ENCODE measurements at places on chromosomes 2 and 18. TPM values are rescaled to one million over a fixed set of nuclear protein-coding genes. Genes with fewer than 3 reads are reported as not detected.

DNA sequence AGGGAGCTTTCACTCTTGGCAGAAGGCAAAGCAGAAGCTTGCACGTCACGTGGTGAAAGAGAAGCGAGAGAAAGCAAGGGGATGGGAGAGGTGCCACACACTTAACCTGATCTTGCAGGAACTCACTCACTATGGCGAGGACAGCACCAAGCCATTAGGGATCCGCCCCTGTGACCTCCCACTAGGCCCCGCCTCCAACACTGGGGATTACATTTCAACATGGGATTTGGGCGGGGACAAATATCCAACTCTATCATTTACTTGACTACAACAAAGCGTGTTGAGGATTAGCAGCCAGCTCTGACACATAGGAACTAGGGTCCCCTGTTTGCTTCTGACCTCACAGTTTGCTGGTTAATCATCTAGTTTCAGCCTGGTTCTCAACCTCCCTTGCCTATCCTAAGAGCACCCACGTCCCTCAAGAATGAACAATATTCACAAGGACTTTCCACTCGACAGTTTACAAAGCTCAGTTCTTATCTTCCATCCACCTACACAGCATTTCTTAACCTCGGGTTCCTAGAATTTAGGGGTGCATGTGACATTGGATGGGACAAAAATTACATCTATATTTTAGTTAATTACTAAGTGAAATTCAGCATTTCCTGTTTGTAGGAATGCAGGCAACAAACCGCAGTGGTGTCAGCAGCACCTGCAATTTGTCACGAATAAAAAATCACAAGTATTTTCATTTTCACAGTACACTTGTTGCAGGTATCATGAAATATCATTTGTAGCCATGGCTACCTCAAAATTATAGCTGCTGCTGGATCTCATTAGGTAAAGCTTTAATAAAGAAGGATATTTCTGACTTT lies 36.0 kb downstream of the LBH start:
- no peak for DNase-seq

- DNase-seq: no peak
These were observed 123.3 kb downstream of the HDAC4 start for GRCh38 chr2:239277401-239278085.

- no peak for DNase-seq
These were observed 270.8 kb downstream of the ZNF407 start for GRCh38 chr18:74868461-74868860.

- DNase-seq: no peak
These were observed 17.6 kb upstream of the KIDINS220 start for GRCh38 chr2:8855010-8855409.

DNA sequence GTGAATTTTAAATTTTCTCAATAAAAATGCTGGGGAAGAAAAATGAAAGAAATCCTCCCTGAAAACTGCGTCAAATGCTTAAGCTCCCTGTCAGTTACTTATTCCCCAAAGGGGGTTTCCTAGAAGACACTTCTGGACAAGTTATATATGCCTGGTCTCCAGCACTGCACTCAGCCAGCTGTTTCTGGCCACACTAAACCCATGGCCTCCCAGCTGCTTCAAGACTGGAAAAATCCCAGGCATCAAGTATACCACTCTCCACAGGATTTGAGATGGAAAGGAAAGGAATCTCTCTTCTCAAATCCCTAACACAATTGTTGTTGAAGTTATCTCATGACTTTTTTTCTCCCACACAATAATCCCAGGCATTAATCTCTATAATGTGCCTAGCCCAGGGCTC lies 245.7 kb downstream of the NBAS start:
- DNase-seq: no peak

- DNase-seq: peak; percentile 85
These were observed 11.4 kb upstream of the ALPI start for GRCh38 chr2:232444409-232445148.

GRCh38 chr2:6973895-6974545 lies 56.8 kb downstream of the RNF144A start:
- peak; percentile 13 for DNase-seq

DNA sequence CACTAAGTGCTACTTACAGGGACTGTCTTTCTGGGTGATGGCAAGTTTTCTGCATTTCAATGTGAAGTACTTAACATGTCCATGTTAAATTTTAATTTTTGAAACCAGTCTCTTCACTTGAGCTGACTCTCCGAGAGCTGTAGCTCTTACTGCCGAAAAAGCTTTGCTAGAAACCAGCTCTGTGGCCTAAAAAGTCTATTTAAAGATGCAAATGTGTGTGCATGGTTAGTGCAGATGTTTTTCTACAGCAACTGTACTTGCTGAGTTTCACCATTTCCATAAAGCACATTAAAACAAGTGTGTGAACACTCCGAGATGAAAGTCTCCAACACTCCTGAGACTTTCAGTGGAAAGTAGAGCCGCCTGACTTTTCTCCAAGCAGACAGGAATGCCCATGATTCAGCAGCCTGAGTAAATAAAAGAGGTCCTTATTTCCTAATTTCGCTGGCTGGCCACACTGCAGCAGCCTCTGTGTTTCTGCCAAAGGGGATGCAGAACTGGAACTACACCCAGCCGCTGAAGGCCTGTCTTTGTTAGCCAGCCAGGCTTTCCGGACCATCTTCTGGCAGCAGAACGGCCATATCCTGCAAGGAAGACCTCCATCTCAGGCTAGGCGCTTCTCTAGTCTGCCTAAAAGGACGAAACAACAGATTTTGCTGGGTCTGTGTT lies 121.2 kb downstream of the ZNF521 start:
- DNase-seq: peak; percentile 86

DNA sequence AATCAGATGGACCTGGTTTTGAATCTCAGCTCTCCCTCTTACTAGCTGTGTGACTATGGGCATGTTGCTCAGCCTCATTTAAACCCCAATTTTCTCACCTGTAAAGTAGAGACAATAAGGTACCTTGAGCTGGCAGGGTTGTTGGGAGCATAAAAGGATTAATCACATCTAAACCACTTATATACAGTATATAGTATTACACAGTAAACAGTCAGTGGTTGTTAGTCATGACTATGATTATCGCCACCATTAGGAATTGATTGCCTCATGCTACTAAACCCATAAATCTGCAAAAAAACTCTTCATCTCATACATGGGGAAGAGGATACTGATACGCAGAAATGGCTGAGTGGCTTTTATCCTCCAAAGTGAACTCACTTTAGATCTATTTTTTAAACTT lies 65.8 kb downstream of the INO80D start:
- no peak for DNase-seq

DNA sequence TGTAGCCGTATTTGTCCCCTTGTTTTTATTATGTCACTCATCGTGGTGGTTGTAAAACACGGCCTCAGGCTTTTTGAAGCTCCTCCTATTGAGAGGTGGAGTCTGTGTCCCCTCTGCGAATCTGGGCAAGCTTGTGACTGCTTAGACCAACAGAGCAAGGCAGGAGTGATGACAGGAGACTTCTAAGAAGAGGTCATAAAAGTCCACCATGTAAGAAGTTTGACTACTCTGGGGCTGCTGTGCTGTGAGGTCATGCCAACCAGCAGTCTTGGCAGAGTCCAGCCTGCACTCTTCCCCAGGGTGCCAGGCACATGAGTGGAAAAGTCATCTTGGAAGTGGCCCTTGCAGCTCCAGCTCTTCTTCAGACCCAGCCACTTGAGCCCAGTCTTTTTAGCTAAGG lies 83.8 kb upstream of the SPTBN1 start:
- DNase-seq: no peak

GRCh38 chr2:20509770-20510490 lies 63.1 kb downstream of the RHOB start:
- DNase-seq: peak; percentile 70

LRATD1 gene
- total RNA-seq: 2.2 TPM

OXER1 gene
- 1.8 TPM for total RNA-seq

EN1 gene
- total RNA-seq: 0.69 TPM

All from adrenal gland (tissue), 19 donors.